Gastroesophageal sphincter (tissue), 4 donors: ENCODE measurements at places on chromosomes 11 and 22.
A peak's percentile ranks its signal among the peaks of the same experiment; 100 is the strongest.

DNA sequence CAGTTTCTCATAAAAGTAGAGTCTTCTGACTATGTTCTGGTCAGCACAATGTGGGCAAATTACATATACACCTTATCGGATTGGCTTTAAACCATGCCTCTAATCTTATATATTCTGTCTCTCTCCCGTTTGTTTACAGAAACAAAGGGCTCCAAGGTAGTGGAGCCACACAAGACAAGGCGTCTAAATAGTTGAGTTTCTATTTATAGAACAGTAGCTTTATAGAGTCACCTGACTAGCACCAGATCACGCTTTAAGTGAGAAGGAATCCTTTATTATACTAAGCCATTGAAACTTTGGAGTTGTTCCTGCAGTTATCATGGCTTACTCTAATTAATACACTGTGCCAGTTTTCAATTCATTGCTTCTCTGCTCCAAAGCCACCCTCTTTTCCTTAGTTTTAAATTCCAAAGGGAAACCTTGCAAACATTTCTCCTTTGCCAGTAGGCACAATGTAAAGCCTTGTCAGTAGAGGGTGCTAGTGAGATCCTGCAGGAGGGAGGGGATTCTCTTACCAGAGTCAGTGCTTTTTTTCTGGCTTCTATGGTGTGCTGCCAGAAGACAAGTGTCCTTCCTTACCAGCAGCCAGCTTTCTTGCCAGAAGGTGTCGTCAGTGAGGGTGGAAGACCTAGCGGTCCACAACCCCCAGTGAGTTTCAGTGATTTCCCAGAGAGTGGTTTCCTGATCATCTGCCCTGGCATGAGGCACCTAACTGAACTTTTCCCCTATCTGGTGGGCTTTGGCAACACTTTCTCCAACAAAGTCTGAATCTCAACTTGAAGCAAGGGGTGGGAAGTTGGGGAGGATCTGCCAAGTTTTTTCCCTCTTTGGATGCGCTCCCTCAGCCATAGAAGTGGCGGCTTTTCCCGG lies 71.7 kb downstream of the RAB38 start:
- no peak for ATAC-seq

GRCh38 chr11:73670808-73671207 lies 24.4 kb downstream of the PLEKHB1 start:
- no peak for ATAC-seq

- ATAC-seq = no peak
Observed at GRCh38 chr11:95660038-95660437, 129.5 kb downstream of the FAM76B start.

DNA sequence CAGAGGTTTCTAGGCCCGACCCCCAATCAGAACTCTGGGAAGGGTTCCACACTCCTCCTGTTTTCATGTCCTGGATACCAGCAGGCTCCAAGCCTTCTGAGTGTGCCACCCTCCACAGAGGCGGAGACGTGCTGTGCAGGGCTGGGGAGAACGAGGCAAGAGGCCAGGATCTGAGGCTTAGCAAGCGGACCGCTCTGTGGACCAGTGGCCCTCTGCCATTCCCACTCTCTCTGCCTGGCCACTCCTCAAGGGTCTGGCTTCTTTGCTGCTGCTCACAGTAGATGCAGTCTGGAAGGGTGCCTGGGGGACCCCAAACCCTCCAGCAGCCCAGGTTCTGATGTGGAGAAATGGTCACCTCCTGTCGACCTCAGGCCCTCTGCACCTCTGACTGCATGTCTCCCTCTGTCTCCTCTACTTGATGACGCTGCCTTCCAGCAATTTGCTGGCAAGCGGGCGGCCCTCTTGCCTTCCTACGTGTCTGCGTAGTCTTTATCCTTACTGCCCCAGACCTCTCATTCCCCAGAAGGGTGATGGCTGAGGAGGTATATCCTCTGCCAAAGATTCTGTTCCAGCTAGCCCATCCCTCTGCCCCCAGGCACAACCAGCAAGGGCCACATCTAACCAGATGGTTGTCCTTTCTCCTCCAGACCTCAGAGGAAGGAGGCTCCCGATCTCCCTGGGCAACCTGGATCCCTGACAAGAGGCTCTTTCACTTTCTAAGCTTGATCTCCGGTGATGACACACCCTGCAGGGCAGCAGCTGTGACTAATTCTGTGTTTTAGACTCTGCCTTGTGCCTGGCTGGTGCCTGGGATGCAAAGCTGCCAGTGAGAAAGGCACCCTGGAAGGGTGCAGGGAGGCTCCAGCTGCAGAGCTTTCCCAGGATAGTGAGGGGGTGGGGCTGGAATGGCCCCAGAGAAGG lies 87.3 kb downstream of the NAT10 start:
- ATAC-seq = peak; percentile 92

- ATAC-seq = no peak
Observed at GRCh38 chr11:91857179-91857578, 367.4 kb upstream of the FAT3 start.

- peak; percentile 6 for ATAC-seq
Observed at GRCh38 chr11:45157247-45158209, 11.1 kb downstream of the PRDM11 start.

DNA sequence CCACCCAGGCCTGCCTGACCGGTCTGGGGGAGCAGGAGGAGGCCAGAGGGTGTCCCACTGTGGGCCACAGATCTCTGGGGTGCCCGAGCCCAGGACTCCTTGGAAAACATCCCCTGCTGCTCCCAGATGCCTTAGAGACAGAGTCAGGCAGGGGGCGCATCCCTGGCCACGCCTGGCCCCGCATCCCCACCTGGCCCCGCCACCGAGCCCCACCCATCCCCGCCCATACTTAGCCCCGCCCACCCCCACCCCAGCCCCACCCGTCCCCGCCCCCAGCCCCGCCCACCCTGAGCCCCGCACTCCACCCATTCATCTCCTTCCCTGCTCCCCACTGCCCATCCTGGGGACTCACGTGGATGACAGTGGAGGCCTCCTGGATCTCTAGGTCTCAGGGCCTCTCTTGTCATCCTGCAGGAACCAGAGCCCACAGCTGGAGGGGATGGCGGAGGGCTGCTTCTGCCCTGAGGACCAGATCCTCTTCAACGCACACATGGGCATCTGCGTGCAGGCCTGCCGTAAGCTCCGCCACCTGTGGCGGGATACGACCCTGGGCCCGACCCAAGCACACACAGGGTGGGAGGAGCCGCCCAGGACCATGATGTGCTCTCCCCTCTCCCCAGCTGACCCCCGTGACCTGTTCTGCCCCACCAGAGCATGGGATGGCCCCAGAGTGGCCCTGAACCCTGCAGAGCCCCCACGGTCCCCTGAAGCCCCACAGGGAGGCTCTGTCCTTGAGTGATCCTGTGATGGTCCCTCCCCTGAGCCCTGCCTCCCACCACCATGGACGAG lies 33.6 kb downstream of the MUC5B start:
- no peak for ATAC-seq

DNA sequence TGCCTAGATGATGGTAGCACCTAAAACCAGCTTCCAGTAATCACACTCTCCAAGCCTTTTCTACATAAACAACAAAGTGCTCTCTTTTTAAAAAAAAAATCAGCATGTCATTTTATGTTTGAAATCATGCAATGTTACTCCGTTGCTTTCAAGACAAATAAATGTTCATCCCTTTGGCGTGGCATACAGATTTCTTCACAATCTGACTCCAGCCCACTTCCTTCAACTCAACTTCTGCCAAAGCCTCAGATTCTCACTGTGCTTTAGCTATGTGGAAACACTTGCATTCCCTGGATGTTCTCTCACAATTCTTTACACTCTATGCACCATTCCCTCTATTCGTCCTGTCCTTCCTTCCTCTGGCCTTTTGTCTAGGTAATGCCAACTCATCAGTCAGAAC lies 206.3 kb upstream of the BLID start:
- ATAC-seq = peak; percentile 84

DNA sequence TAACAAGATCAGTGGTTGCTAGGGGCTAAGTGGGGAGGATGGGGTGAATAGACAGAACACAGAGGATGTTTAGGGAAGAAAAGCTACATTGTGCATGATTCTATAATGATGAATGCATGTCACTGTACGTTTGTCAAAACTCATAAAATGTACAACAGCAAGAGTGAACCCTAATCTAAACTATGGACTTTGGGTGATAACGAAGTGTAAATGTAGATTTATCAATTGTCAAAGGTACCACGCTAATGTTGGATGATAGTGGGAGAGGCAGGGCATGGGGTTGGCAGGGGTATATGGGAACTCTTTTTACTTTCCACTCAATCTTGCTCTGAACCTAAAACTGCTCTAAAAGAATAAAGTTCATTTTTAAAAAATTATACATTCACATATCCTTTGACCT lies 21.3 kb upstream of the SLC5A1 start:
- ATAC-seq = no peak

GRCh38 chr11:70016666-70017367 lies 61.3 kb upstream of the ANO1 start:
- ATAC-seq = no peak
